T-cell (primary cell): ENCODE measurements at places on chromosomes 3 and 15. TPM values are rescaled to one million over a fixed set of nuclear protein-coding genes. Genes with fewer than 3 reads are reported as not detected.

Gene GP9
- not detected for total RNA-seq

GRCh38 chr3:30355622-30356021 is 250.8 kb upstream of the TGFBR2 start:
- no peak for DNase-seq

Gene IGSF11
- 0.20 TPM for total RNA-seq

DNA sequence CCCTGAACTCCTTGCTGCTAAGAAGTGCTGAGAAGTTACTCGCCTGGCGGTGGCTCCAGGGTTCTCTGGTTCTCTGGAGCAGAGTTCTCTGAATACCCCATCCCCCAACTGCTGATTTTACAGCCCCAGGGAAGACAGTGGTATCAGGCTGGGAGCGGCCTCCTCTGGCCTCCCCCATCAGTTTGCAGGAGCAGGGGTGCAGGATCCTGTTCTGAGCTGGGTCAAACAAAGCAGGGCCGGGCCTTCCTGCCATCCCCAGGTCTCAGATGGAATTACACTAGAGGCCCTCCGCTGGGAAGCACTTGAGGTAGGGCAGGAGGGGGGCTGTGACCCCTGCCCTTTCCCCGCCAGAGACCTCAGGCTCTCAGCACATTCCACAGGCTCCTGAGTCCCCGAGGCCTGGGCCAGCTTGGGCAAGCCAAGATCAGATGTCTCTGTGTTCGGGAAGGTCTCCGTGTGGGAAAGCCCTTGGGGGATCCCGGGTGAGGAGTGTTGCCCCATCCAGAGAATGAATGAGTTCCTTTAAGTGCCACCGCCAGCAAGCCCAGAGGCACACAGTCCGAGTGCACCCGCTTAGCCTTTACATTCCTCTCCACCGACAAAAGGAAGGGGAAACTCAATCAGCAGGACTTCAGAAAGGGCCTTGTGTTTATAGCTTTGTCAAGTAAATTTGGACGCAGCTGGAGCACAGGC is 149.9 kb downstream of the LRRK1 start:
- no peak for DNase-seq

- DNase-seq, result no peak
These were observed 41.5 kb upstream of the CDV3 start for GRCh38 chr3:133531981-133532380.

Gene LTF
- not detected for total RNA-seq

DNA sequence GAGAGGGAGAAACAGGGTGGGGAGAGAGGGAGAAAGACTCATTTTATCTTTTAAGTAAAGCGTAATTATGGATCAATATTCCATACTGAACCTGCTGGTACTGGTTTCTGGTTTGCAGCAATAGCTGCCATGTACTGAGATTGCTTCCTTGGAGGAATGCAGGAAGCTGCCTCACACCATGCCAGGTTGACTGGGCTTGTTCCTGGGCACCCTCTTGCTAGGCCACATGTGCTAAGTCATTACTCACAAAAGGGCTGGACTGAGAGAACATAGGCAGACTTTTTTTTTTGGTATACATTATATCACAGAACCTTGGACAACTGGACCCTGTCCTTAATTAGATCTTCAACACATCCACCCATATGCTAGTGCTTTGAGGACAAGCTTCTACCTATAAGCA is 193.4 kb downstream of the ZNF621 start:
- DNase-seq, result no peak

GRCh38 chr15:98547275-98547674 is 101.1 kb upstream of the IGF1R start:
- DNase-seq, result no peak

- no peak for DNase-seq
These were observed 10.3 kb downstream of the EPHB3 start for GRCh38 chr3:184571750-184572377.

- DNase-seq, result no peak
These were observed 4.0 kb upstream of the IL17RE start for GRCh38 chr3:9898467-9899241.

- no peak for DNase-seq
These were observed 29.2 kb downstream of the NSUN3 start for GRCh38 chr3:94092086-94092485.

Gene CD200
- 4.6 TPM for total RNA-seq

DNA sequence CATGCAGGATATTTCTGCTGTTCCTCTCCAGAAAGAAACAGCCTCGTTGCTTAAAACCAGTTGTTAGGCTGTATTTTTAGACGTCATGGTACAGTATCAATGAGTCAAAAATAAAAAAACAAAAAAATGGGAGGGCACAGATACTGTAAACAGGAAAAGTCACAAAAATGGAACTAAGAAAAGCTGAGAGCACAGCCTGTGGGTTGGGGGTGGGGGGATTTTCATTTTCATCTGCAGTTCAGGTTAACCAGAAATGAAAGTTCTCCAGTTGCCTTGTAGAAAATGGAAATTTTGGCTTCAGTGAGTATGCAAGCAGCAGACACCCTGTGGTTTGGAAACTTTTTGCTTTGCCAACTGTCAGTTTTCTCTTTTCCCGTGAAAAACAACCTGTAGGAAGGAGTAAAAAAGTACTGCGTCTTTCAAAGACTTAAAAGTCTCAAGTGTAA is 59.0 kb downstream of the FRMD4B start:
- peak; percentile 12 for DNase-seq

DNA sequence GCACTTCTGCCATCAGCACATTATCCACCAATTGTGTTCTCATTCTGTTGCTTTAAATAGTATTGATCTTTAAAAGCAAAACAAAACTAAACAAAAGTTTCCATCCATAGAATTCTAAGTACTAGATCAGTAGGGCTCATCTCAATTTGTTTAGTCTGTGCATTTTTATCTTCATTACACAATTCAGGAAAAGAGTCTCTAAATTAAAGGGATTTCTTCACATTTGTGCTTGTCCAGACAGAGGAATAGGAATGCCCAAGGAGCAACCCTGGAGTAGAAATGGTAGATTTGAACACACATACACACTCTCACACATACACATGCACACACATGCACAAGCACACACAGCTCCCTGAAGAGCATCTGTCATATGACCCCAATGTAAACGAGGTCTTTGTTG is 21.4 kb downstream of the LMCD1 start:
- DNase-seq, result no peak

Gene LIPC
- total RNA-seq, result 2.1 TPM

- DNase-seq, result no peak
These were observed 785.2 kb downstream of the NR2F2 start for GRCh38 chr15:97115761-97116070.

GRCh38 chr3:128297401-128298138 is 144.3 kb downstream of the EEFSEC start:
- DNase-seq, result no peak

Gene ERC2
- total RNA-seq, result not detected

DNA sequence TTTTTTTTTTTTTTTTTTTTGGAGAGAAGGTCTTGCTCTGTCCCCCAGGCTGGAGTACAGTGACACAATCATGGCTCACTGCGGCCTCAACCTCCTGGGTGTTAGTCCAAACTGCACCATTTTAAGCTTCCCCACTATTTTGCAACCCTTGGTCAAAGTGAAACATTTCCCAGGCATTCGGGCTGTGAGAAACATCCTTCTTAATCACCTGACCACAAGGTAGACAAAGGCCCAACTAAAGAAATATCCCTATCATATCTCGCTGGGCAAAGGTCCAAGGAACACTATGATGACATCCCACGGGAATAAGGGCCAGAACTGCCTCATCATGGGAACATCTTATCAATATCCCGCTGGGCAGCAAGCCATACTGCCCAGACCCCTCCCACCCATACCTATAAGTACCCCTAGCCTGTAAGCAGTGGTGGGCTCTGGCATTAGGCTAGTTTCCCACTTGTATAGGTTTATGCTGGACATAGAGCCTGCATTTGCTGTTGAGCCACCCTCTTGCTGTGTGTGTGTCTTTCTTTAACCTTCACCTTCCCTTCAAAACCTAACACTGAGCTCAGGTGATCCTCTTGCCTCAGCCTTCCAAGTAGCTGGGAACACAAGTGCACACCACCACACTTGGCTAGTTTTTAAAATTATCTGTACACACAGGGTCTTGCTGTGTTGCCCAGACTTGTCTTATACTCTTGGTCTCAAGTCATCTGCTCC is 95.2 kb downstream of the SEMA5B start:
- no peak for DNase-seq
